Naive thymus-derived CD4-positive, alpha-beta T cell (primary cell): ENCODE measurements at places on chromosomes 3 and 15.

DNA sequence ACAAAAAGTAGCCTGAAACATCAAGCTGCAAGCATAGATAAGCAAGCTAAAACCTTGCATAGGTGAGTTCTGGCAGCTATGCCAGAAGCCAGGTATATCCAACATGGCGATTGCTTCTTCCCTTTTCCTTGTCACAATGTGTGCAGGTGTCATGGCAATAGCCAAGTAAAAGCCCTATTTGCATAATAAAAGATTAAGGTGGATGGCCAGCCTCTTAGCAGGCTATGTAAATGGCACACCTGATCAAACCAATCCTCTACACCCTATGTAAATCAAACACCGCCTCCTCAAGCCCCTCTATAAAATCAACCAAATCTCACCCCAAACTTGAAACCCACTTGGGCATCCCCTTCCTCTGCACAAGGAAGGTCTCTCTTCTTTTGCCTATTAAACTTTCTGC, 366.8 kb downstream of the VGLL3 start:
- H3K4me1 ChIP-seq: no peaks in the 10 kb centered on the region
- H3K27me3 ChIP-seq: no peaks in the 10 kb centered on the region
- H3K36me3 ChIP-seq: no peaks in the 10 kb centered on the region
- no peak overlapping the region for H3K4me3 ChIP-seq
- no peak for DNase-seq

GRCh38 chr3:100972867-100973266, 20.4 kb downstream of the ABI3BP start:
- no peaks in the 10 kb centered on the region for H3K4me1 ChIP-seq
- H3K27me3 ChIP-seq: no peaks in the 10 kb centered on the region
- no peak overlapping the region for H3K27ac ChIP-seq
- no peaks in the 10 kb centered on the region for H3K36me3 ChIP-seq
- no peak overlapping the region for H3K4me3 ChIP-seq
- no peak for DNase-seq

DNA sequence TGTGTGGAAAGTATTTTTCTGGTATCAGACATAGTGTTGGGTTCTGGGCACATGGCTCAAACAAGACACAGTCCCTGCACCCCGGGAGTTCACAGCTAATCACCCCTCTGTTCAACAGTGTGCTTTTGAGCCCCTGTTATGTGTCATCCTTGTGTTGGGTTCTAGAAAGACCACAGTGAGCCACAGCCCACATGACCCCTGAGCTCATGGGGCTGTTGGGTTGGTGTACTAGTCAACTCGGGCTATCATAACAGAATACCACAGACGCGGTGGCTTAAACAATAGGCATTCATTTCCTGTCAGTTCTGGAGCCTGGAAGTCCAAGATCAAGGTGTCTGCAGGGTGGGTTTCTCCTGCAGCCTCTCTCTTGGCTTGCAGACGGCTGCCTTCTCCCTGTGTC, 100.0 kb downstream of the DNAJB8 start:
- no peaks in the 10 kb centered on the region for H3K4me1 ChIP-seq
- no peaks in the 10 kb centered on the region for H3K36me3 ChIP-seq
- H3K27ac ChIP-seq: no peak overlapping the region
- no peak for DNase-seq

DNA sequence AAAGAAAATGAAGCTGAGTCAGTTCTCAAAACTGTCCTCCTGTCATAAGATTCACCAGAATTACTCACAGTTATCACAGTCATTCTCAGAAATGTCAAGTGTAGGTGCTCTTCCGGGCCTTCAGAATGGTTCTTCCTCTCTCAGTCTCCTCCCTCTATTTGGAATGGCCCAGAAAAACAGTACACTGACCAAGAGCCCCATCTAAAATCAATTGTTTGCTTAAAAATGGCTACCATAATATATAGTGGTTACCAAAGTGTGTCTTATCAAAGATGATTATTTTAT, 99.8 kb downstream of the MECOM start:
- no peaks in the 10 kb centered on the region for H3K4me1 ChIP-seq
- H3K27ac ChIP-seq: no peak overlapping the region
- H3K27me3 ChIP-seq: no peaks in the 10 kb centered on the region
- no peak for DNase-seq
- no peak overlapping the region for H3K4me3 ChIP-seq

DNA sequence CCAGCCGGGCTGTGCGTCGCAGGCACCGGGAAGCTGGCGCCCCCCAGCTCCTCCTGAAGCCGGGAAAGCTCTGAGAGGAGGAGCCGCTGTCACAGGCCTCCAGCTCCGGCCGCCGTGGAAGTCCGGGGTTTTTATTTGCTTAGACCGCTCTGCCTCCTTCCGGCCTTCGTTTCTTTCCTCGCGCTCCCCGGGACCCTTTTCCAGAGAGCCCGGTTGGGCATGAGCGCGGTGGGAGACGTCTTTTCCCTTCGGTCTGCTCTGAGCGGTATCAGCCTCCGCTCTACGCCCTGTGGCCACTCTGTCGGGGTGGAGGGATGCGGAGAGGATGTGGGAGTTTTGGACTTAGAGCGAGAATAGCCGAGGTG, 559 bp downstream of the SENP5 start:
- peaks cover 6% of the 10 kb centered on the region for H3K36me3 ChIP-seq
- DNase-seq: no peak
- peak overlapping the region; percentile 86 for H3K4me3 ChIP-seq
- H3K4me1 ChIP-seq: peaks cover 16% of the 10 kb centered on the region
- H3K27me3 ChIP-seq: no peaks in the 10 kb centered on the region

GRCh38 chr3:6216135-6217026, 644.5 kb upstream of the GRM7 start:
- DNase-seq: no peak
- no peaks in the 10 kb centered on the region for H3K27me3 ChIP-seq
- H3K27ac ChIP-seq: no peak overlapping the region
- H3K4me3 ChIP-seq: no peak overlapping the region

- DNase-seq: no peak
- no peaks in the 10 kb centered on the region for H3K36me3 ChIP-seq
- H3K27ac ChIP-seq: no peak overlapping the region
- no peaks in the 10 kb centered on the region for H3K4me1 ChIP-seq
These were observed 63.2 kb upstream of the SPPL2A start for GRCh38 chr15:50828610-50829206.

- H3K4me3 ChIP-seq: no peak overlapping the region
- no peaks in the 10 kb centered on the region for H3K4me1 ChIP-seq
- peaks cover 11% of the 10 kb centered on the region for H3K36me3 ChIP-seq
- no peak for DNase-seq
- H3K27me3 ChIP-seq: no peaks in the 10 kb centered on the region
These were observed 24.9 kb downstream of the VPS13C start for GRCh38 chr15:62035256-62035924.

DNA sequence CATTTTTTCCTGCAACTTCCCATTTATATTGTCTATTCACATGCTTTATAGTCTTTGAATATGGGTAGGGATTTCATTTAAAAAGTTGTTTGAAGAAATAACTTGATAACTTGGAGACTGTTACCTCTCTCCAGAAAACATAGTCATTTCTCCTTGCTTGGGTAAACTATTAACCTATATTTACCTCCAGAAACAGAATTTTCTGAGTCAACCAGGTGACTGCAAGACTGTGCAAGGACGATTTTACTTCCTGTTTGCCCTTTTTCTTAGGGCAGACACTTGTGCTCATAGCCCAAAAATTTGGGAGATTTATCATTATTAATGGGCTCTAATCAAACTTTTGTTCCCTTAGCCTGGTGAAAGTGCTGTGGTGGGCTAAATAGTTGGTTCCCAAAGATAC, 14.3 kb upstream of the MOBP start:
- no peak for DNase-seq
- no peak overlapping the region for H3K27ac ChIP-seq
- H3K36me3 ChIP-seq: no peaks in the 10 kb centered on the region
- H3K4me3 ChIP-seq: no peak overlapping the region
- H3K4me1 ChIP-seq: no peaks in the 10 kb centered on the region
- H3K27me3 ChIP-seq: no peaks in the 10 kb centered on the region

- no peaks in the 10 kb centered on the region for H3K4me1 ChIP-seq
- DNase-seq: no peak
- no peaks in the 10 kb centered on the region for H3K36me3 ChIP-seq
- no peak overlapping the region for H3K27ac ChIP-seq
- H3K4me3 ChIP-seq: no peak overlapping the region
These were observed 482.2 kb upstream of the PDZRN3 start for GRCh38 chr3:74106925-74107324.

GRCh38 chr3:186932281-186933181, 2.2 kb downstream of the ST6GAL1 start:
- H3K4me1 ChIP-seq: peaks cover 20% of the 10 kb centered on the region
- H3K36me3 ChIP-seq: peaks cover 19% of the 10 kb centered on the region
- H3K4me3 ChIP-seq: peak overlapping the region; percentile 79
- DNase-seq: no peak
- H3K27ac ChIP-seq: peak overlapping the region; percentile 74

DNA sequence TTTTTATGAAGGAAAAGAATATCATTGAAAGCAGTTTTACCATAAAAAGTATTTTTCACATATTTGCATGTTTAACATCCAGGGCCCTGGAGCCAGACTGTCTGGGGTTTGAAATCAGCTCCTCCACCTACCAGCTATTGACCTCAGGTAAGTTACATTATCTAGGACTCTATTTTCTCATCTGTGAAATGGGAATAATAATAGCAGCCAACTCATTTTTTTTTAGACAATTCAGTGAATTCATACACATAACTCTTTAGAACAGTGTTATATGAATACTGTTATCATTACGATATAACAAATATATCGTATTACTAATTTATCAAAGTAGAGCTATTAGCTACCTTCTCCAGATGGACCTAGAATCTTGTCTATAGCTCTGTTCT, 21.3 kb downstream of the MDFIC2 start:
- H3K4me1 ChIP-seq: no peaks in the 10 kb centered on the region
- H3K4me3 ChIP-seq: no peak overlapping the region
- no peaks in the 10 kb centered on the region for H3K27me3 ChIP-seq
- no peaks in the 10 kb centered on the region for H3K36me3 ChIP-seq

GRCh38 chr15:35886765-35887164, 340.8 kb upstream of the DPH6 start:
- H3K27me3 ChIP-seq: no peaks in the 10 kb centered on the region
- H3K4me1 ChIP-seq: no peaks in the 10 kb centered on the region
- H3K36me3 ChIP-seq: no peaks in the 10 kb centered on the region
- no peak for DNase-seq
- H3K4me3 ChIP-seq: no peak overlapping the region

DNA sequence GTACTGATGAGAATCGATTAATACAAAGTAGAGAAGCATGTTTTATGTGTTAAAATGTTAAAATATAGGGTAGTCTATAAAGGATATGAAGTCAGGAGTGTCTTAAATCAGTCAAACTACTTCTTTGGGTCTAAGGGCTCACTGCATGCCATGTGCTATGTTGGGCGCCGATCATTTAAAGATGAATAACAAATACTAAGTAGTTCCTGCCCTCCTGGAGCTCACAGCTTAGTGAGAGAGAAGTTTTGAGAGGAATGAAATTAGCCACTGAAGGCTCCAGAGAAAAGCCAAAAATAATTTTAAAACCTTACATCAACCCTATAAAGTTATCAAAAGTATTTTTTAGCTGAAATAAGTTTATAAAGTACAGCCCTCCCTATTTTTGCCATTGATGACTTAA, 44.5 kb downstream of the BLM start:
- no peaks in the 10 kb centered on the region for H3K36me3 ChIP-seq
- no peak overlapping the region for H3K27ac ChIP-seq
- no peaks in the 10 kb centered on the region for H3K4me1 ChIP-seq

DNA sequence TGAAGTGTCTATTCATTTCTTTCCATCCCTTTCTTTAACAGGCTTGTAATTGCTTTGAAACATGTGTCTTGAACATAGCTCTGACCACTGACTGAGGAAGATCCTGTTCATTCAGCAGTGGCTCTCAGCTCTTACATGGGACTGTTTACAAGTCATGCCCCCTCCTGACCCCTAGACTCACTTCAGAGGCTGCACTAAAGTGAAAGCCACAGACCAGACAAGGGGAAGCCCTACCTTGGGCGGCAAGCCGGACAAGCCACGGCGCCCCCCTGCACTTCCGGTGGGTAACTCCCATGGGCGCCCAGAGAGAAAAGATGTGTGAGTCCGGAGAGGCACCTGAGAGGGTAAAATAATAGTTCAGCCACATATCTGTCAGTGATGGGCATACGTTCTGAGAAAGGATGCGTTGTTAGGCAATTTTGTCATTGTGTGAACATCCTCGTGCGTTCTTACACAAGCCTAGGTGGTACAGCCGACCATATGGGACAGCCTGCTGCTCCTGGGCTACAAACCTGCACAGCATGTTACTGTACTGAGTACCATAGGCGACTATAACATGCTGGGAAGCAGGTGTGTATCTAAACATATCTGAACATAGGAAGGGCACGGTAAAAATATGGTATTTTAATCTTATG, 116.2 kb downstream of the CHSY1 start:
- peaks cover 6% of the 10 kb centered on the region for H3K4me1 ChIP-seq
- H3K36me3 ChIP-seq: no peaks in the 10 kb centered on the region
- DNase-seq: no peak
- H3K27me3 ChIP-seq: no peaks in the 10 kb centered on the region
- no peak overlapping the region for H3K4me3 ChIP-seq

DNA sequence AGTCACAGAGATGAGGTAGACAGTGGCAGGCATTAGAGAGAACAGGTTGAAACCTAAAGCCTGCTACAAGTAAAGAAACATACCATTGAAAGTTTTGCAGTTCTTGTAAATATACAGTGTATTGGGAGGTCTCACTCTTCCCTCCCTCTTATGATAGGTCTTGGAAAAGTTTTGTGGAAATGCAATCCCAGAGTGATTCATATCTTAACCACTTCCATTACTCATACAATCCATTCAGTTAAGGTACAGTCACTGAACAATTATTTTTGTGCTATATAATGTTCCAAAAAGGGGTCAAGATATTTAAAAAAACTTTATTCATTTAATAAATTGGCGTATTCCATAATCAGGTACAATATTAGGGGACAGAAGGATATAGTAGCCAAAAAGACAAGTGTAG, 737.7 kb upstream of the ALCAM start:
- H3K36me3 ChIP-seq: no peaks in the 10 kb centered on the region
- no peaks in the 10 kb centered on the region for H3K4me1 ChIP-seq
- H3K27me3 ChIP-seq: no peaks in the 10 kb centered on the region
- no peak for DNase-seq

GRCh38 chr15:62895139-62895866, 147.2 kb upstream of the TPM1 start:
- H3K4me3 ChIP-seq: no peak overlapping the region
- H3K36me3 ChIP-seq: no peaks in the 10 kb centered on the region
- no peak overlapping the region for H3K27ac ChIP-seq
- H3K27me3 ChIP-seq: no peaks in the 10 kb centered on the region
- no peaks in the 10 kb centered on the region for H3K4me1 ChIP-seq

GRCh38 chr3:19002606-19003005, 145.7 kb upstream of the KCNH8 start:
- H3K27ac ChIP-seq: no peak overlapping the region
- DNase-seq: no peak
- H3K4me3 ChIP-seq: no peak overlapping the region
- no peaks in the 10 kb centered on the region for H3K4me1 ChIP-seq
- H3K27me3 ChIP-seq: no peaks in the 10 kb centered on the region

DNA sequence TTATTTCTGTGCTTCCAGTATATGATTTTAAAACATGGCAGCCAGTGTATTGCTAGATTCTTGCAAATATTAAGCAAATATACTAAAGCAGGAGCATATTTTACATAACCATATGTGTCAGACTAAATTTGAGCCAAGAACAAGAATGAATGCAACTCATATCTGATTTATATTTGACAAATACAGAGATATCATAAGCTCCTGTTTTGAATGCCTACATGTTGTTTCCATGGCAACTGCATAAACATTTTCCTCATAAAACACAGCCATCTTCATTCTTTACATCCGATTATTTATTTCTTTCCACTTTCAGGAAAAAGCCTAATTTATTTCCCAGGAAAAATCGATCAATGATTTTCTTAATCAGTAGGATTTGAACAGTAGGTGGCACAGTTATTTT, 172.2 kb upstream of the TSPAN3 start:
- no peak overlapping the region for H3K4me3 ChIP-seq
- no peaks in the 10 kb centered on the region for H3K4me1 ChIP-seq
- H3K36me3 ChIP-seq: no peaks in the 10 kb centered on the region
- DNase-seq: no peak
- H3K27me3 ChIP-seq: no peaks in the 10 kb centered on the region
